ENCODE measurements at places on chromosomes 4 and X. TPM values are rescaled to one million over a fixed set of nuclear protein-coding genes. Genes with fewer than 3 reads are reported as not detected.

The XAGE2 gene
- total RNA-seq: not detected

The PLK4 gene
- total RNA-seq: 1.4 TPM

The ZNF157 gene
- 0.33 TPM for total RNA-seq

The NSUN7 gene
- 9.5 TPM for total RNA-seq

The HTR2C gene
- not detected for total RNA-seq

The COX7B gene
- total RNA-seq: 412 TPM

The FATE1 gene
- not detected for total RNA-seq

The SHROOM4 gene
- total RNA-seq: 13.8 TPM

The SRPX gene
- 168 TPM for total RNA-seq

The HELT gene
- total RNA-seq: not detected

The STPG2 gene
- 3.8 TPM for total RNA-seq

The CPLX1 gene
- 0.16 TPM for total RNA-seq

The CTAG1A gene
- not detected for total RNA-seq

The TBC1D8B gene
- total RNA-seq: 5.3 TPM

The ADH1B gene
- 5,080 TPM for total RNA-seq

The SERTM2 gene
- total RNA-seq: 1.6 TPM

All from breast epithelium (tissue), 4 donors.